ENCODE measurements at places on chromosomes 13 and 19. TPM values are rescaled to one million over a fixed set of nuclear protein-coding genes. Genes with fewer than 3 reads are reported as not detected.

The NLRP11 gene
- total RNA-seq: not detected

The RNASEH2B gene
- total RNA-seq: 33.3 TPM

DNA sequence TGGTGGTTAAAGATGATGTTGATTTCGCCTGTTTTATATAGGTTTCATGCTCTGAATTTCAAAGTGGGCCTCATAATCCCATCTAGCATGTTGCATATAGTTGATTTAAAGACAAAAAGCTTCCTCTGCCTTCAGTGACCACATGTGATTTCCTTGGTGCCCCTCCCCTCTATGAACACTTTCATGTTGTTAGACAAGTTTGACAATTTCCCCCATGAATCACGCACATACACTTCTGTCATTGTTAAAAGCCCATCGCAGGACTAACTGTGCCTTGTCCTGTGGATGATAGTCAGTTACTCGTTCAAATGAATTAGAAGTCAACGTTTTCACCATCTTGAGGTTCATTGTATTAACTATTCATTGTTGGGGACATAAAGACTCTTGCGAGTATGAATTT is 6.7 kb downstream of the TNFSF11 start:
- DNase-seq: no peak
- H3K27me3 ChIP-seq: peaks cover 5% of the 10 kb centered on the region
- H3K4me1 ChIP-seq: peaks cover 55% of the 10 kb centered on the region
- no peak overlapping the region for H3K4me3 ChIP-seq
- no peak overlapping the region for H3K27ac ChIP-seq
- peaks cover 5% of the 10 kb centered on the region for H3K36me3 ChIP-seq

DNA sequence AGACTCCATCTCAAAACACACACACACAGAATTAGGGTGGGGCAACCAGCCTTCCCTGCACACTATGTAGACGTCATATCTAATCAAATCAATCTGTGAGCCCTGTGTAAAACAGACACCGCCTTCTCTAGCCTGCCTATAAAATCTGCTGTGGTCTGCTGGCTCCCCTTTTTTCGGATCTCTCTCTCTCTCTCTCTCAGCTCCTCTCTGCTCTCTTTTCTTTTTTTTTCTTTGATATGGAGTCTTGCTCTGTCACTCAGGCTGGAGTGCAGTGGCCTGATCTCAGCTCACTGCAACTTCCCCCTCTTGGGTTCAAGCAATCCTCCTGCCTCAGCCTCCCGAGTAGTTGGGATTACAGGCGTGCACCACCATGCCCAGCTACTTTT is 11.8 kb upstream of the CD70 start:
- H3K36me3 ChIP-seq: 0 out of 2 replicates have a peak, but pooled peaks cover 2% of the 10 kb centered on the region
- H3K27me3 ChIP-seq: peaks cover 16% of the 10 kb centered on the region
- no peaks in the 10 kb centered on the region for H3K4me1 ChIP-seq
- H3K4me3 ChIP-seq: no peak overlapping the region
- H3K27ac ChIP-seq: no peak overlapping the region

The CALM3 gene
- total RNA-seq: 306 TPM

DNA sequence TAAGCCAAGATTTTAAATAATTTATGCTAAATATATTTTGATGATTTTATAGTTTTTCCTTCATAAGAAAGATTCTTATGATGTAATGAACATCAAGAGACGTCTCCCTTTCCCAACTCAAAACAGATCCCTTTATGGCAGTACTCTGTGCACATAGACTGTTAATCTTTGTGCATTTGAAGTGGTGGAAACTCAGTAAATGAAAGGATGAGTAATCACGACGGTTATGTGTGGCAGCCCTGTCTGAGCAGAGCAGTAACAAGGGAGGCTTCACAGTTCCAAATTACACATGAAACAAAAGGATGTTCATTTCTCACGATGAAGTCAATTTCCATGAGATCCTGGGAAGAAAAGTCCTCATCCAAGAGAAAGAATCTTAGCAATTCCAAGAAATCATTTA is 498.1 kb downstream of the KLF5 start:
- no peak overlapping the region for H3K27ac ChIP-seq
- no peak for DNase-seq
- H3K4me1 ChIP-seq: peaks cover 6% of the 10 kb centered on the region
- H3K27me3 ChIP-seq: no peaks in the 10 kb centered on the region
- H3K4me3 ChIP-seq: no peak overlapping the region
- no peaks in the 10 kb centered on the region for H3K36me3 ChIP-seq

GRCh38 chr13:100913143-100913542 is 238.5 kb upstream of the TMTC4 start:
- no peak overlapping the region for H3K27ac ChIP-seq
- no peaks in the 10 kb centered on the region for H3K27me3 ChIP-seq
- DNase-seq: no peak
- H3K4me3 ChIP-seq: no peak overlapping the region
- peaks cover 4% of the 10 kb centered on the region for H3K4me1 ChIP-seq

DNA sequence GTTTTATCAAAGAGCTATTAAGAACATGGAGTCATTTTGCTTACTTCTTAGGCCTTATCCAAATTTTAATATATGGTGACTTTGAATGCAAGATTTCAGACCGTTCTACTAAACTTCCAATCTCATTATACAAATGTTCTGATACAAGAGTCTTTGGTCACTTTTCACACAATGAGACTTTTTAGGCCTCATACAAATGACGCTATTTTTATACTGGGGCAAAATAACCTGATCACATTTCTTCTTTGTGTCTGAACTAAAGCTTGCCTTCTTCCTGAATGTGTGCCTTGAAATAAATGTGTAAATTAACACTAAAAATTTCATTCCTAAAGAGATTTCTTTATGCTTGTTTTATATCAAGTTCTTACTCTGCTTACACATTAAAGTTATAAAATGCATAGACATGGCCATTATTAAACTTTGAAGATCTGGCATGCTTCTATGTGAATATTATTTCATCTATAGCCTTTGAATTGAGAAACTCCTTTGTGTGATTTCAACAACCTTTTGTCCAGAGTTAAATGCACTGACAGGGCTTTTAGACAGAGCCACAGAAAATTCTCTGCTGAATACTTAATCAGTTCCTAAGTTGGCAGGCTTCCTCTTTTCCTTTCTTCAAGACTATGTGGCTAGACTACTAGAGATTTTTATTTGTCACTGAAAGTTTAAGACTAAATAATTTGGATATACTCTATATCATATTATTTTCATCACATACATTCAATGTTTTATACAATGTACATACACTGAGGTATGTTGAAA is 86.1 kb downstream of the EDNRB start:
- H3K4me1 ChIP-seq: peaks cover 26% of the 10 kb centered on the region
- H3K27ac ChIP-seq: no peak overlapping the region

The NLRP4 gene
- total RNA-seq: not detected

GRCh38 chr19:30227012-30227621 is 145.1 kb upstream of the ZNF536 start:
- H3K27me3 ChIP-seq: peaks cover 85% of the 10 kb centered on the region
- peak; percentile 41 for DNase-seq
- H3K4me1 ChIP-seq: peaks cover 42% of the 10 kb centered on the region

GRCh38 chr19:16914421-16914820 is 25.6 kb downstream of the F2RL3 start:
- no peaks in the 10 kb centered on the region for H3K4me1 ChIP-seq
- DNase-seq: no peak
- no peak overlapping the region for H3K4me3 ChIP-seq
- H3K27me3 ChIP-seq: peaks cover 3% of the 10 kb centered on the region
- H3K36me3 ChIP-seq: peaks cover 15% of the 10 kb centered on the region

- H3K4me3 ChIP-seq: no peak overlapping the region
- no peak for DNase-seq
- no peaks in the 10 kb centered on the region for H3K36me3 ChIP-seq
- no peak overlapping the region for H3K27ac ChIP-seq
- peaks cover 2% of the 10 kb centered on the region for H3K4me1 ChIP-seq
- peaks cover 18% of the 10 kb centered on the region for H3K27me3 ChIP-seq
Measured at GRCh38 chr19:5451494-5451893, 3.7 kb upstream of the ZNRF4 start.

The ZFP14 gene
- total RNA-seq: 7.9 TPM

DNA sequence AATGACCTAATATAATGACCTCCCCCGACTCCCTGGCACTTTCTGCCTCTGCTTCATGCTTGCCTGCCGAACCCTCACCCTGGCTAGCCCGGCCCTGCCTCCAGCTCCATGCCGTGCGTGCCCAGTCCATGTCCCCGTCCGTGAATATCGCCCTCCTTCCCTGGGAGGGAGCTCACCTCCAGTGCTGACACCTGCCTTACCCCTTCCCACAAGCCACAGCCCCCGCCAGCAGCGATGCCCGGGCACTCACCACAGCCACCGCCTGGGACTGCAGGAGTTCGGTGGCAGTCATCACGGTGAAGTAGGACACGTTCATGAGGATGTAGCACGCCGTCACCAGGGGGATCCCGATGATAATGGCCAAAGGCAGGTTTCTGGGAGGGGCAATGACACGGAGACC is 10.0 kb downstream of the SLC7A9 start:
- no peaks in the 10 kb centered on the region for H3K27me3 ChIP-seq
- no peak for DNase-seq
- no peaks in the 10 kb centered on the region for H3K36me3 ChIP-seq
- H3K27ac ChIP-seq: no peak overlapping the region

The GPC5 gene
- 0.46 TPM for total RNA-seq

The FLT3LG gene
- 3.6 TPM for total RNA-seq

The BST2 gene
- total RNA-seq: 61.1 TPM

- no peaks in the 10 kb centered on the region for H3K36me3 ChIP-seq
- no peak overlapping the region for H3K4me3 ChIP-seq
- peaks cover 11% of the 10 kb centered on the region for H3K4me1 ChIP-seq
- H3K27ac ChIP-seq: no peak overlapping the region
- peaks cover 100% of the 10 kb centered on the region for H3K27me3 ChIP-seq
- no peak for DNase-seq
Measured at GRCh38 chr19:1762243-1763117, 9.2 kb downstream of the ONECUT3 start.

DNA sequence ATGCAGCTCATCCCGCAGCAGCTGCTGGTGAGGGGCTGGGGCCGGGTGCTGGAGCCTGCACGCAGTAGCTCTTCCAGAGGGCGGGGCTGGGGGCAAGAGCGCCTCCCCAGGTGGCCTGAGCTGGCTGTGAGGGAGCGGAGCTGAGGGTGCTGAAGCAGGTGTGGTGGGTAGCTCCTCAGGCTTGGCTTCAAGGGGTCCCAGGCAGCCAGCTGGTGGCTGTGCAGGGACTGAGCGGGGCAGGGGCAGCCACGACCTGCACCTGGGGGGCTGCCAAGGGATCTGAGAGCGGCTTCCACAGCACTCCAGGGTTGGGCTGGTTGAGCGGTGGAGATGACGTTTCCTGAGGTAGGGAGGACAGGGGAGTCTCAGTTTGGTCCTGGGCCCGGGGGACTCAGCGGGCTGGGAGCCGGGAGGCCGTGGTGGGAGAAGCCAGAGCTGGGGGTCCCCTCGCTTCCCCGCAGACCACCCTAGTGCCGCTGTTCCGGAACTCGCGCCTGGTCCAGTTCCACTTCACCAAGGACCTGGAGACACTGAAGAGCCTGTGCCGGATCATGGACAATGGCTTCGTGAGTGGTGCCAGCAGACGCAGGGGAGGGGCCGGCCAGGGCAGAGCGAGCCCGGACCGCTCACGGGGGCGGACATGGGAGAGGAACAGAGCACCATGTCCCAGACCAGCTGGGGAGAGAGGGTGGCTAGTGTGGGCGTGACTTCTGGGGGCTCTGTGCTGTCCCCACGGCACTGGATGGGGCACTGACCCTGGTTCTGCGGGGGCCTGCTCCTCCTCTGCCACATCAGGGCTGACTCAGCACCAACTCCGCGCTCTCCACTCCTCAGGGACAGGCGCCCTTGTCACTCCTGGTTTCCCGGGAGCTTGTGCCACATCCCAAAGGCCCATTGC is 7.4 kb downstream of the PTOV1 start:
- H3K27me3 ChIP-seq: no peaks in the 10 kb centered on the region
- DNase-seq: no peak
- no peak overlapping the region for H3K4me3 ChIP-seq
- peaks cover 14% of the 10 kb centered on the region for H3K4me1 ChIP-seq

The NUDT19 gene
- total RNA-seq: 3.0 TPM

GRCh38 chr13:98313922-98314292 is 136.8 kb upstream of the RNF113B start:
- no peaks in the 10 kb centered on the region for H3K27me3 ChIP-seq
- peaks cover 67% of the 10 kb centered on the region for H3K4me1 ChIP-seq
- H3K36me3 ChIP-seq: no peaks in the 10 kb centered on the region
- H3K27ac ChIP-seq: peak overlapping the region; percentile 65
- no peak overlapping the region for H3K4me3 ChIP-seq

The SHISA7 gene
- 0.79 TPM for total RNA-seq

GRCh38 chr19:7697721-7698287 is 4.1 kb downstream of the FCER2 start:
- DNase-seq: no peak
- peaks cover 21% of the 10 kb centered on the region for H3K27me3 ChIP-seq
- H3K4me3 ChIP-seq: peak overlapping the region; percentile 45
- no peaks in the 10 kb centered on the region for H3K36me3 ChIP-seq
- no peak overlapping the region for H3K27ac ChIP-seq

- H3K4me1 ChIP-seq: no peaks in the 10 kb centered on the region
- H3K27me3 ChIP-seq: no peaks in the 10 kb centered on the region
- no peak overlapping the region for H3K27ac ChIP-seq
- no peaks in the 10 kb centered on the region for H3K36me3 ChIP-seq
- no peak for DNase-seq
Measured at GRCh38 chr13:80906860-80907259, 565.9 kb upstream of the SPRY2 start.

The MAP2K7 gene
- 46.3 TPM for total RNA-seq

- no peak overlapping the region for H3K4me3 ChIP-seq
- peaks cover 5% of the 10 kb centered on the region for H3K4me1 ChIP-seq
- H3K27me3 ChIP-seq: peaks cover 5% of the 10 kb centered on the region
- H3K27ac ChIP-seq: no peak overlapping the region
Measured at GRCh38 chr19:16338470-16339360, 14.1 kb downstream of the KLF2 start.

GRCh38 chr19:28981518-28981917 is 231.4 kb downstream of the UQCRFS1 start:
- H3K4me3 ChIP-seq: no peak overlapping the region
- DNase-seq: no peak
- H3K4me1 ChIP-seq: peaks cover 16% of the 10 kb centered on the region
- H3K36me3 ChIP-seq: no peaks in the 10 kb centered on the region
- H3K27me3 ChIP-seq: no peaks in the 10 kb centered on the region

DNA sequence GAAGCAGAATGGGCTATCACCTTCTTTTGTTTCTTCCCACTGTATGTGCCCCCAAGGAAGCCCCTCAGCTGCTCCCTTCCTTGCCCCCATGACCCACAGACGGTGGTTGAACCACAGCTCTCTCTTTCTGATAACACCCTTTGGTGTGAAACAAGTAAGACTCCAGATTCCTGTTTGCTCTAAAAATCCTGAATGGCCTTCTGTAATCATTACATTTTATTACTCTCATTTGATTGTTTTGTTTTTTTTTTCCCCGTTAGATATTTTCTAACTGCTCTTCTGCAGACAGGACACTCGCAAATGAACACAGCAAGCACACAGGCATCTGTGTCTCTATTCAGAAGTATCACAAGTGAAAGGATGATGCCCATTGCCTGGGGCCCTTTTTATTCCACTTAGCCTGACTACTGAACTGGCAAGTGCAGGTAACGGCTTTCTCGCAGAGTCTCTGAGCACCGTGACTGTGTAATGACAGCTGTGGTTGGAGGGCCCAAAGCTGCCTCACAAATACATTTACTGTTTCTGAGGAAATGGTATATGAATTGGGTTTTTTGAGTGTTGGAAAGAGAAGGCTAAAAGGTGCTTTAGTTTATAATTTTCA is 59.3 kb downstream of the OXGR1 start:
- no peaks in the 10 kb centered on the region for H3K4me1 ChIP-seq
- DNase-seq: no peak
- no peaks in the 10 kb centered on the region for H3K27me3 ChIP-seq
- H3K27ac ChIP-seq: no peak overlapping the region
- no peaks in the 10 kb centered on the region for H3K36me3 ChIP-seq
